ENCODE measurements at places on chromosomes 3 and 15.

DNA sequence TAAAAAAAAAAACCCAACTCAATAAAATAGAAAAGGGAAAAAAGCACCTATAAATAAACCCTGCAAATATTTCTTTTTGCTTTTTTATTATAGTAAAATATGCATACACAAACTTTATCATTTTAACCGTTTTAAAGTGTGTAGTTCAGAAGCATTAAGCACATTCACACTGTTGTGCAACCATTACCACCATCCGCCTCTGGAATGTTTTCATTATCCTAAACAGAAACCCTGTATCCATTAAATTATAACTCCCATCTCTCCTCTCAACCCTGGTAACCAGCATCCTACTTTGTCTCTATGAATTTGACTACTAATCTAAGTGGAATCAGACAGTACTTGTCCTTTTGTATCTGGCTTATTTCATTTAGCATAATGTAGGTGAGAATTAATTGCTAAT, 15.0 kb downstream of the CDCP1 start:
- DNase-seq, result no peak

DNA sequence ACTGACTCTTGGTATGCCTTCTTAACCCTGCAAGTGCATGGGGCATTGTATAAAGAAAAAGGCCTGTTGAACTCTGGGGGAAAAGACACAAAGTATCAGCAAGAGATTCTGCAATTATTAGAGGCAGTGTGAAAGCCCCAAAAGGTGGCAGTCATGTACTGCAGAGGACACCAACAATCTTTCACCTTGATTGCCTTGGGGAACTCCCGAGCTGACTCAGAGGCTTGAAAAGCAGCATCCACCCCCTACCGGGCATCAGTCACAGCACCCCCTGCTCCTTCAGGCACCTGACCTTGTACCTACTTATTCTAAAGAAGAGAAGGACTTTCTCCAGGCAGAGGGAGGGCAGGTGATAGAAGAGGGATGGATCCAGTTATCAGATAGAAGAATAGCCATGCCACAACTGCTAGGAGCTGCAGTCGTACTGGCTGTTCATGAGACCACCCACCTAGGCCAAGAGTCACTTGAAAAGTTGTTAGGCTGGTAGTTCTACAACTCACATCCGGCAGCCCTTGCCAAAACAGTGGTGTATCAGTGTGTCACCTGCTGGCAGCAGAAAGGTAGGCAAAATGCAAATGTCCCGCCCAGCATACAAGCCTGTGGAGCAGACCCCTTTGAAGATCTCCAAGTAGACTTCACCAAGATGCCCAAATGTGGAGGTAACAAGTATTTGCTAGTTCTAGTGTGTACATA, 241.6 kb upstream of the CNTN6 start:
- no peak for DNase-seq

- no peak for DNase-seq
These were observed 8.1 kb upstream of the CSPG5 start for GRCh38 chr3:47586746-47587145.

- DNase-seq, result peak; percentile 56
These were observed 163.3 kb downstream of the CD47 start for GRCh38 chr3:107927361-107928083.

GRCh38 chr3:8385848-8386620, 115.6 kb upstream of the LMCD1 start:
- DNase-seq, result no peak

All from left renal pelvis (tissue), 4 donors.